Hindlimb muscle (tissue), 1 donor: ENCODE measurements at places on chromosomes 1 and 21. TPM values are rescaled to one million over a fixed set of nuclear protein-coding genes. Genes with fewer than 3 reads are reported as not detected.

KCNK1 gene
- polyA plus RNA-seq, result 1.3 TPM

AGT gene
- 17.9 TPM for polyA plus RNA-seq

NR1I3 gene
- 1.1 TPM for polyA plus RNA-seq

ZNF695 gene
- polyA plus RNA-seq, result 1.3 TPM

TTC34 gene
- 0.31 TPM for polyA plus RNA-seq

CHAF1B gene
- 4.5 TPM for polyA plus RNA-seq

NCAM2 gene
- 5.8 TPM for polyA plus RNA-seq

AIRE gene
- 0.15 TPM for polyA plus RNA-seq

G0S2 gene
- 12.3 TPM for polyA plus RNA-seq
